ENCODE measurements at places on chromosomes 1 and 21. TPM values are rescaled to one million over a fixed set of nuclear protein-coding genes. Genes with fewer than 3 reads are reported as not detected.

The GUCA2A gene
- total RNA-seq, result not detected

The FAM131C gene
- not detected for total RNA-seq

The FMOD gene
- 4.7 TPM for total RNA-seq

The HLX gene
- 22.9 TPM for total RNA-seq

The GSTM5 gene
- total RNA-seq, result 4.9 TPM

The CELA3A gene
- 0.56 TPM for total RNA-seq

The DMRTA2 gene
- under 0.01 TPM for total RNA-seq

The PRAMEF2 gene
- not detected for total RNA-seq

The MPL gene
- total RNA-seq, result not detected
